ENCODE measurements at places on chromosomes 4 and X. TPM values are rescaled to one million over a fixed set of nuclear protein-coding genes. Genes with fewer than 3 reads are reported as not detected.

Gene PARM1
- 6.5 TPM for total RNA-seq

Gene STPG2
- total RNA-seq = not detected

Gene TRPC5OS
- not detected for total RNA-seq

Gene NOCT
- total RNA-seq = 11.4 TPM

Gene PRR32
- total RNA-seq = not detected

Gene VCX3A
- total RNA-seq = not detected

Gene BLOC1S4
- 13.2 TPM for total RNA-seq

Gene CYSLTR1
- total RNA-seq = not detected

Gene ZFP92
- total RNA-seq = 0.22 TPM

Gene PNMA6F
- total RNA-seq = not detected

Gene MSN
- 129 TPM for total RNA-seq

- no peak for DNase-seq
These were observed 231.5 kb downstream of the SLC7A11 start for GRCh38 chr4:138010639-138011038.

DNA sequence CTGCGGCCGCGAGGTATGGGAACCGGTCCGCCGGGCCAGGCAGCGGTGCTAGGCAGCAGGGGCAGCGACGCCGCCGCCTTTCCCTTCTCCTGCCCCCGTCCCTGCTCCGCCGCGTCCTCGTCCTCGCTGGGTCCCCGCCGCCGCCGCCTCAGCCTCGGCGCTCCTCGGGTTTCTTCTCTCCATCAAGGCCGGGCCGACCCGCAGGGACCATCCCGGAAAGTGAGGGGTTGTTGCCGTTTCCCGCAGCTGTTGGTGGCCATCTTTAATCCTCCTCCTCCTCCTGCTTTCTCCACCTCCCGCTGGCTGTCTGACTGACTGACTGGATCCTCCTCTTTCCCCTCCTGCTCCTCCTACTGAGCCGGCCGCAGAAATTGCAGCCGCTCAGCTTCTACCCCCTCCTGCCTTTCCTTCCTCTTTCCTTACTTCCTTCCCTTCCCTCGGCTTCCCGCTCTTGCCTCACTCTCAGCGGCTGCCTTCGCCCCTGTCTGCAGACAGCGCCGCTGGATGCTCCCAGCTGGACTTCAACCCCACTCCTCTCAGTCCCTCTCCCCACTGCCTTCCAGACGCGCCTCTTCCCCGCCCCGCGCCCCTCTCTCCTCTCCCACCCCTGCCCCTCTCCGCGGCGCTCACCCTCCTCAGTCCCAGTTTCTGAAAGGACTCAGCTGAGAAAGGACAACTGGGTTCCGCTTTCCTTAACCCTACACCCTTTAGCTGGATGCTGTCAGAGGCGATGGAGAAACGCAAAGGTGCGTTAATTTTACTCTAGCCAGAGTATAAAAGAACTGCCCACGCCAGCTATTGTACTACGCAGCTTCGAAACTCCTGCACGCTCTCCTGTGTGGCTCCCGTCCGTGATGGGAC, at the start of gene WDFY3:
Gene WDFY3, minus strand, starts transcription at position 309 of the 861 bp plus-strand sequence. CDS start 106,099 bp downstream, outside the sequence.
- DNase-seq = peak; percentile 68

DNA sequence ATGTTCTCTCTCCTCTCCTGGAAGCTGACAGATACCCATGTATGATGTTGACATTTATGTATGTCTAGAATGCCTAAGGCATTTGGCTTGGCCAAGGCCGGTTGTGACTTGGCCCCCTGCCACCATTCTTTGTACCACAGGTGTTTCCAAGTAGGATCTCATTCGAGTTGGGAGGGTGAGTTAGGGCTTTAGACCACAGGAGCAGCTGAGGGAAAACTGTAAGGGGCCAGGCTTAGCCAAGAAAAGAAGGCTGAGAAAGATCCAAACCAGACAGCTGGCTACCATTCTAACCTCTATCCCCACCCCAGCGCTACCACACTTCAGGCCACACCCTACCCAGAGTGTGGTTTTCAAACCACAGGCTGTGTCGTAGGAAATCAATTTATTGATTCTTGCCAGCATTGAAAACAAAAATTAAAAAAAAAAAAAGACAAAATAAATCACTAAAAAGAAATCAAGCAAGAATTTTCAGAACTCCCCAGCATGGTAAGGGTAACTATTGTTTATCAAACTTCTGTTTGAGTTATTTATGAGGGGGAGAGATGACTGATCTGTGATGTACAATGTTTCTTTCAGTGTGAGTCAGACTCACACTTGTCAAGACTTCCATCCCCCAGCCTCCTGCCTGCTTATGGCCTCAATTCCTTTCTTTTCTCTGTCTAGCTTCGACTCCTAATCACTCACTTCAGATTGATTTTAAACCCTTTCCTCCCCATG, 9.9 kb downstream of the TMSB4X start:
- DNase-seq = peak; percentile 85

GRCh38 chr4:151049430-151049884, 34.4 kb upstream of the LRBA start:
- DNase-seq = no peak

DNA sequence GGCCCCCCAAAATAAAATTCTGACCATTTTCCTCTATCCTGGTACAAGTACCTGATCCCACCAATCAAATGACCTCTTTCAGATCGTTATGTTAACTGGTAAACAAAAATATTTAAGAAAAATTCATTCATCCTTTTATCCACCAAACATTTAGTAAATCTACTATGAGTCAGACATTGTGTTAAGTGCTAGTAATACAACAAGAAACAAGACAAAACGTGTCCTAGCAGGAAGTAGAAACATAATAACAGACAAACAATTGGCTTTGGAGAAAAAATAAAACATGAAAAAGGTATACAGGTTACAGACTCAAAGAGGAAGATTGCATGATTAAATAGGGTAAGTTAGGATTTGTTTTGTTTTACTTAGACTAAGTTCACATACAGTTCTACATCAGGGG, 43.7 kb downstream of the ANTXR2 start:
- DNase-seq = no peak

- DNase-seq = no peak
These were observed 49.4 kb downstream of the C4orf46 start for GRCh38 chr4:158622251-158622650.

DNA sequence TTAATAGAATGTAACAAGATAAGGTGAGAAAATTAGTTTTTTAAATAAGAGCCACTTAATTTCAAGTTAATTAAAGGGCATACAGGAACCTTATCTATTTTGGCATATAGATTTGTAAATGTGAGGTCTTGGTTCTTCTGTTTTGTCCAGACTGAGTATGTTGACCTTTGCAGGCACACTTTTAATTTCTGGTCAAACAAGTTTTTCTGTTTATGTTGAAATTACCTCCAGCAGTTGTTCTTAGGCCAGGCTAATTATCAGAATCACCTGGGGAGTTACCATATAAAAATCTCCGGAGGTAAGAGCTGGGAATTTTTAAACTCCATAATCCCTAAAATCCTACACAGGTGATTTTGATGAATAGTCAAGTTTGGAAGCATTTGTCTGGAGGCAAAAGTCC, 227.4 kb upstream of the ANKRD50 start:
- no peak for DNase-seq

GRCh38 chr4:3874525-3875110, 108.4 kb downstream of the ADRA2C start:
- no peak for DNase-seq

DNA sequence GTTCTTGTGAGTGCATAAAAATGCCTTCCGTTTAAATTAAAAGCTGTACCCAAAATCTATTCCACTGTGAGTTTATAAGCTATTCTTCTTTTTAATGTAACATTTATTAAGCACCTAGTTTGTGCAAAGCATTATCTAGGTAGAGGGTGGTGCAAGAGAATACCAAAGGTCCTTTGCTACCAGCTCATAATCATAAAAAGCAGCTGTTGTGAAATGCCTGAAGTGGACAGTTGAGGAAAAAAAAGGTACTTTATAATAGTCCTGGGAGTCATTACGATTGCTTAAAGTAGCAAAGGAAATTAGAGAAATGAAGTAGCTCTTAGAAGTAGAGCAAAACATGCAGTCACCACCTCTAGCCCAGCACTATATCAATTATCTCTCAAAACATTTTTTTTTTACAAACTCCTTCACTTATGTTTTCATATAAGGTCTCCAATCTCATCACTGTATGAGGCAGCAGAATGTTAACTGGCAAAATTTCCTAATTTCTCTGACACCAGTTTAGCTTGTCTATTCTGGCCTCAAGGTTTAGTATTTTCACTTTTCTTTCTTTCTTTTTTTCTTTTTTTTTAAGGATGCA, 2.1 kb downstream of the MBNL3 start:
- no peak for DNase-seq

GRCh38 chr4:124943938-124944337, 231.4 kb upstream of the ANKRD50 start:
- DNase-seq = no peak

- DNase-seq = no peak
These were observed 12.3 kb downstream of the PGRMC2 start for GRCh38 chr4:128275346-128275745.

GRCh38 chr4:54632537-54632936, 25.2 kb upstream of the KIT start:
- no peak for DNase-seq

DNA sequence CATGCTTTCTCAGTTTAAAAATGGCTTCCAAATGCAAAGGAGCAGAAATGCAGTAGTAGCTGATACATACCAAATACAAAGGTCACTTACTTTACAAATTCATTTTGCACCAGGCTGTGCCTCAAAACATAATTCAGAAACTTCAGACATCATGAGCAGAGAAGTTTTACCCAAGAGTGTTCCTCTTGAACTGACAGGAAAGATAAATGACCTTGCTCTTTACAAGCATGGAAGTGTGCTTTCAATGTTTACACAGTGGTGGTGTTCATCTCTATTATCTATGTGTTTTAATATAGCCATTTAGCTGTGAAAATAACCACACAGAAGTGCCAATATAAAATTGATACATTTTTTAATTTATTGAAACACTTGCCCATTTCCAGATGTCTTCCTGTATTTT, 383.4 kb downstream of the ANKRD50 start:
- DNase-seq = no peak

- peak; percentile 84 for DNase-seq
These were observed 57.7 kb downstream of the WFS1 start for GRCh38 chr4:6327220-6327917.

- no peak for DNase-seq
These were observed 118.8 kb upstream of the AFF2 start for GRCh38 chrX:148381603-148382002.

GRCh38 chr4:44623676-44624075, 27.7 kb downstream of the YIPF7 start:
- no peak for DNase-seq

DNA sequence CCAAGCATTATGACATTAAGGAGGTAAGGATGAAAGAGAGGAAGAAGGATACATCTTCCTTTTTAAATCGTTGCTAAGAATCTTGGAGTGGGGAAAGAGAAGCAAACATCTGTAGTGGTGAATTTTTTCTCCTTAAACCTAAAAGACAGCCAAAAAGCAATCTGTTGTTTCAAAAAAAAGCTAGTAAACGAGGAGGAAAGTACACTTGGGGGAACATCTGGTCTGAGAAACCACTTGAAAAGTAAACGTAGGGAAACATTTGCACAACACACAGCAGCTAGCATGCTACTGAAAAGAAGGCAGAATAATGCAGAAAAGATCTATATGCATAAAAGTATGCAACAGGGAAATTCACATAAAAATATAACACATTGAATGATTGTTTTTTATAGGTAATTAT, 1485.6 kb downstream of the PCDH19 start:
- no peak for DNase-seq

DNA sequence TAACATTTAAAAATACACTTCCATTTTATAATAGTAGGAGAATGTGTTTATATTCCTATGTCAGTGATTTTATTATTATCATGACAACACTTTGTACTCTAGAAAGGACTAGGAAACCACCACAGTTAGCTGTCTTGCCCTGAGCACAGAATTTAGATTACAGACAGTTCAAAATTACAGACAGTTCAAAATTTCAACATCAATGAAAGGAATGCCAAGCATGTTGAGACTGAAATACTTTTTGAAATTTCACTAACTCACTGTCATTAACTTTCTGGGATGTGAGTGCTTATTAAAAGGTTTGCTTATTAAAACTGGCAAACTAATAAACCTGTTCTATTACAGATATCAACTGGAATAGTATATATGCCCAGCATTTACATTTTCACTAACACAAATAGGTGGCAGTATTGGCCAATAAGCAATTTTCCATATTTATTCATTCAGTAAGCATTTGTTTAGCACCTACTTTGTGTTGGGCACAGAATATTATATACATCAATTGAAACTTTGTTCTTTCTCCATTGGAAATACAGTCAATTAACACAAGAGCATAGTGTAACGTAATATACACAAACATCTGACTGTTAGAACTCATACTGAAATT, 179.4 kb downstream of the FBXW7 start:
- DNase-seq = no peak

GRCh38 chr4:84474107-84474506, 25.0 kb downstream of the NKX6-1 start:
- DNase-seq = no peak

- no peak for DNase-seq
These were observed 79.8 kb upstream of the ADGRA3 start for GRCh38 chr4:22595684-22596083.

GRCh38 chr4:76292730-76293129, 13.8 kb upstream of the STBD1 start:
- peak; percentile 17 for DNase-seq

DNA sequence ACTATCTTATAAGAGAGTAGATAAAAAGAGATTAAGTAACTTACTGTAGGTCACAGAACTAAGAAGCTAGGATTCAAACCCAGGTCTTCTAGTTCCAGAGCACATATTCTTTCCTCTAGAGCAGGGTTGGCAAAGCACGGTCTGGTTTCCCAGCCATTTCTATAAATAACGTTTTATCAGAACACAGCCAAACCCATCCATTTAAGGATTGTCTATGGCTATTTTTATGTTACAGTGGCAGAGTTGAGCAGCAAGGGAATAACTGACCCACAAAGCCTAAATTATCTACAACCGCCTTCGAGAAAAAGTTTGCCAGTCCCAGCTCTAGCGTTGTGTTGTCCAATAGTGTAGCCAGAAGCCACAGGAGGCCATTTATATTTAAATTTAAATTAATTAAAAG, 7.5 kb downstream of the TMEM144 start:
- no peak for DNase-seq

DNA sequence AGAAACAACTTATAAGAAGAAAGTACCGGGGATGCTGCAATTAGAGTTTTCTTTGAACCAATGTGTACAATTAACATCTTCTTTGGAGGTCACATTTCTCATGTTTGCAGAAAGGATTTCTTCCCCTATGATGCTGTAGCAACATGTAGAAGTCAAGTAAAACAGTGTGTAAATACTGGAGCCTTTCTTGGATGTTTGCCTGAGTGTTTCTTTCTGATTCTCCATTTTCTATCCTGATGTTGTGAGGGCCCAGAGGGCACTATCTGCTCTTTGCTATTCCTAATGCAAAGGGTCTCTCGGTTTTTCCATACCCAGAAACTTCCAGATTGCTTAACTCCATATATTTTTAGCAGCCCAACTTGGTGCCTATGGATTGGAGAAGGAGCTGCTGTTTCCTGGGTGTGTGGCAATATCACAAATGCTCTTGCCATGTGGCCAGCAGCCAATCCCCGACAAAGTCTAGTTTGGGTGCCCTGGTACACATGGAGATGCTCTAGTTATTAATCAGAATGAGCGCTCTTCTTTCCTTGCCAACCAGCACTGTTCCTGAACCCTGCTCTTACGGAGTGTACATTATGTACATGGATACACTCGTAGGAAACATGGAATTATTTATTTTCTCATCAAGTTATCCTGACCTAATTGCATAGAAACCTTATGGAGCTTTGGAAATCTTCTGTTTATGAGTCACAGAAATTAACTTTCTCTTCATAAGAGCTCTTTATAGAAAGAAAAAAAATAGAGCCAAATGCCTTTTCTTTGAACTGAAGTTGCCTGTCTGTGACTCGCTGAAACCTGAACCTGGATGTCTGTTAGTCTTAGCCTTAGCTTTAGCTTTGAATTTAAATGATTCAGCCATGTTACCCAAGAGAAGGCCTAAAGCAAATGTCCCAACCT, 67.0 kb upstream of the GPC4 start:
- DNase-seq = no peak
